ENCODE measurements at places on chromosomes 4 and X.

DNA sequence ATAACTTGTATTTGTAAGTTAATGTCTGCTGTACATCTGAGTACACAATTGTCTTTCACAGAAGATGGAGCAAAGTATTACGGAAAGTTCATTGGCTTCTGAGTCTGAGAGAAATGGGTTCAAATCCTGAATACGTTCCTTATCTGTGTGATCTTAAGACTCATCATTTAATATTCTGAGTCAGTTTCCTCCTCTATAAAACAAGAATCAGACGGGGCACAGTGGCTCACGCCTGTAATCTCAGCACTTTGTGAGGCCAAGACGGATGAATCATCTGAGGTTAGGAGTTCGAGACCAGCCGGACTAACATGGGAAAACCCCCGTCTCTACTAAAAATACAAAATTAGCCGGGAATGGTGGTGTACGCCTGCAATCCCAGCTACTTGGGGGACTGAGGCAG lies 57.8 kb downstream of the APBB2 start:
- no peak for DNase-seq

GRCh38 chr4:53706422-53707032 lies 115.2 kb upstream of the LNX1 start:
- DNase-seq = no peak

- no peak for DNase-seq
Observed at GRCh38 chr4:94690851-94691254, 66.9 kb upstream of the BMPR1B start.

DNA sequence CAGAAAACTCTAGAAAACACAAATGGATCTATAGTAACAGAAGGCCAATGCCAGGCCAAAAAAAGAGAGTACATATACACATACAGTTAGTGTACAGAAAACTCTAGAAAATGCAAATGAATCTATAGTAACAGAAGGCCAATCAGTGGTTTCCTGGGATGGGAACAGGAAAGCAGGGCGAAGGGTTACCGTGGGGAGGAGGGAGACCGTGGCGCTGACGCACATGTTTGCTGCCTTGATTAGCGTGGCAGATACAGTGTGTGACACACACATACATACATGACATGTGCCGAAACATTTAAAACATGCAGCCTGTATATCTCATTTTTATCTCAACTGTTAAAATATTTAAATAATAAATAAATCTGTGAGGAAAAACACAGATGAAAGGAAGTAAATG lies 14.7 kb downstream of the GAK start:
- no peak for DNase-seq

DNA sequence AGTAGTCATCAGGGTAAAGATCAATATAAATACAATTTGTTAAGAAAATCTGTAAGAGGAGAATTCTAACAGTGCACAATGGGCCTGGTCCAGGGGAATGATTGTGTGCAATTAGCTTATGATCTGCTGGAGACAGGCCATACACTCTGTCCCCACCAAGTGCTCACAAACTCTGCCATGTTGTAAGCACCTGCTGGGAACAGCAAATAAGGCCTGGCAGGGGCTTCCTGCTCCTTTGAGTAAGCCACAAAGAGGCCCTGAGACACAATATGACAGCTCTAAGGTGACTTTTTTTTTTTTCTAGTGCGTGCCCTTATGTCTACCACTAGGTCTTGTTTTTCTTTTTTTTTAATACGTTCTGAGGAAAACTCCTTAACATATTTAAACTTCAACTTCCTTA lies 866.3 kb upstream of the PCDH7 start:
- no peak for DNase-seq

DNA sequence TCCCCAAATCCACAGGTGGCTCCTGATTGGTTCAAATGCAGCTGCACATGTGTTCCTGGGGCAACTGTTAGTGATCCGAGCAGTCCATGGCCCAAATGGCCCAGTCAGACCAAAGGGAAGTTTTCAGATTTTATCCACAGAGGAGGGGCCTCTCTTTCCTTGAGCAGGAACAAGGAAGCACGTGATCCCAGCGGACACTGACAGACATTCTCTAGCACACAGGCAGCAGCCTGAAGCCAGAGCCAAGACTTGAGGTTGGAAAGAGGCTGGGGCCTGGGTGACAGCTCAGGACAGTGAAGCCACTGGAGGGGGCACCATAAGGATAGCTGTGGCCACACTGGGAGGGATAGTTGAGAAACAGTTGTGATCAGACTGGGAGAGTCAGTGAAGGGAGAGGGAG lies 3.5 kb upstream of the ZFP92 start:
- no peak for DNase-seq

- no peak for DNase-seq
Observed at GRCh38 chr4:25401066-25401465, 24.0 kb downstream of the ANAPC4 start.

- no peak for DNase-seq
Observed at GRCh38 chr4:110614173-110614963, 8.5 kb downstream of the PITX2 start.

DNA sequence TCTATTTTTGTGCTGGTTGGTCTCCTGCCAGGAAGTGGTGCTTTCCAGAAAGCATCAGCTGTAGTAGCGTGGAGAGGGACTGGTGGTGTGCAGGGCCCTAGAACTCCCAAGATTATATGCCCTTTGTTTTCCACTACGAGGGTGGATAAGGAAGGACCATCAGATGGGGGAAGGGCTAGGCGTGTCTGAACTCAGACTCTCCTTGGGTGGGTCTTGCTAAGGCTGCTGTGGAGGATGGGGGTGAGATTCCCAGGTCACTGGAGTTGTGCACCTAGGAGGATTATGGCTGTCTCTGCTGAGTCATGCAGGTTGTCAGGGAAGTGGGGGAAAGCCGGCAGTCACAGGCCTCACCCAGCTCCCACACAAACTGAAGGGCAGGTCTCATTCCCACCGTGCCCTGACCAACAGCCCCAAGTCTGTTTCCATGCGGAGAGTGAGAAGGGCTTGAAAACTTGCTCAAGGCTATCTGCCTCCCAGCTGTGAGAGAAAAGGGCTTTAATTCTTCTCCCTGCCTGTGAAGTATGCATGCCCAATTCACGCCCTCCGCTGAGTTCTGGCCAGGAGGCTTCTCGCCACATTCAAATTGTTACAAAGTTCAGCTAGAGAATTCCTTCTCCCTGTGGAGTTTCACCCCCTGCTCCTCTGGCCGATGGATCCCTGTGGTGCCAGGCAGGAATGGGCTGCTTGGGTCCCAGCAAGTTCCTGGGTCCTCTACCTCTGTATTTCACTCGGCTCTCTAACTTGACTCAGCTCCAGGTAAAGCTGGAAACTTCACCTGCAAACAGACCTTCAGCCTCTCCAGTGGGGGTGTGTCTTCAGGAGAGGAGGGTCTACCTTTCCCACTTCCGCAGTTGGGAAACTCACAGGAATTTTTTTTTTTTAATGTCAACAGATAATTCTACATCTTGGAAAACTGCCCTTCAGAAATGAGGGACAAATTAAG lies 7.7 kb upstream of the CSTF2 start:
- no peak for DNase-seq

GRCh38 chr4:154822775-154823174 lies 41.7 kb downstream of the RBM46 start:
- DNase-seq = no peak

DNA sequence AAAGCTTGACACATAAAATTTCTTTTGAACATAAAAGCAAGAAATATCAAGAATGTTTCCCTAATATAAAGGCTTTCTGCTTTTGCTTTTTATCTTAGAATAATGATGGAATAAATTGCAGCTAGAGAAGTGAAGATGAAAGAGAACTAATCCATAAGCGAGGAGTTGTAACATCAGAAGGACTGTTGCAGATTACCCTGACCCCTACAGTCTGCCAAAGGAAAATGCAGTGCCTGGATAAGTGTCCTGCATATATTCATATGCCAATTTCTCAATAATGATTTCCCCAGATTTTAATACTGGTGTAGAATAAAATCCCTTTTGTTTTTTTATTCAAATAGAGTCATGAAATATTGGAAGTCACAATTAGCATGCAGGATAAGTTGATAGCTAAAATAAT lies 115.9 kb downstream of the MAGEC2 start:
- DNase-seq = no peak

DNA sequence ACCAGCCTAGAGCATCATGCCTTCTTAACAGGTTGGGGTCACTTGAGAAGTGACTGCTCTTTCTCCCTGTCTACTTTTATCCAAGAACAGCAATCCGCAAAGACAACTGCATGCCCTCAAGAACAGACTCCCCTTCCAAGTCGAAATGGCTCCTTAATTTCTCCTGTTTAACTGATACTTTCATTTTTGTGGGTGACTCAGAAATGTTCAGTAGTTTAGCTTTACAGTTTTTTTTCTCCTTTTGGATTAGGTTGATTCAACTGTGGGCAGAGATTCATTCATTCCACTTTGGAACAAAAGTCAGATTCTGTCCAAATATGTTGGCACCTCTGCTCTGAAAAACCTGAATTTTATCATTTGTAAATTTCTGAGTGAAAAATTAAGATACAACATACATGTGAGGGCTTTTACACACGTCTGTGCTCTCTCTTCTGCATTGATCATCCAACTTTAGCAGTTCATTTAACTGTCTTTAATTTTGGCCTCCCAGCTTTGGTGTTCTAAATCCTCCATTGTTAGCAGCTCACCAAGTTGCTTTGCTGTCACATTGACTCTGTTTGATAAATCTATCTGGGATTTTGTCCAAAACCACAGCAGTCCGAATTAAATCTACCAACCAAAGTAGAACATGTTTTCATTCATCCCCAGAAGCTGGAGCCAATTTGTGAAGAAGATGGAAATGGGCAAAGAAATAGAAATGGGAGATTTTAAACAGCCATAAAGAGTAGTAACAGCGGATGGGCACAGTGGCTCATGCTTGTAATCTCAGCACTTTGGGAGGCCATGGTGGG lies 50.0 kb downstream of the HOPX start:
- DNase-seq = no peak

DNA sequence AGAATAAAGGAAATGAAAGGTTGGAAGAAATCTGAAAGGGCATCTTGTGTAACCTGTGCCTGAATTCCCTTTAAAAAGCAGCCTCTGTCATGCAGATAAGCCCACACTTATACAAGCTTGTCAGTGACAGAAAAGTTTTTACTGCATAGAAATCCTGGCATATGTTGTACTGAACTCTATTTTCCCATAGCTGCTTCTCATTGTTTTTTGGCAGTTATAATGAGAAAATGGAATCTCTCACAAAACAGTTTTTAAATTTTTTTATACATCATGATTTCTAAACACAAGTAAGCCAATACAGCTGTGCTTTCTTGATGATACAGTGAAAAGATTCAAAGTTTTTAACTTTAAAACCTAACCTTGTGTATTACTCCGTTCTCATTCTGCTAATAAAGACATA lies 511.4 kb upstream of the ARX start:
- no peak for DNase-seq

GRCh38 chr4:75686346-75686745 lies 13.1 kb upstream of the G3BP2 start:
- peak; percentile 33 for DNase-seq

GRCh38 chrX:111191598-111191997 lies 78.7 kb downstream of the CAPN6 start:
- DNase-seq = no peak

DNA sequence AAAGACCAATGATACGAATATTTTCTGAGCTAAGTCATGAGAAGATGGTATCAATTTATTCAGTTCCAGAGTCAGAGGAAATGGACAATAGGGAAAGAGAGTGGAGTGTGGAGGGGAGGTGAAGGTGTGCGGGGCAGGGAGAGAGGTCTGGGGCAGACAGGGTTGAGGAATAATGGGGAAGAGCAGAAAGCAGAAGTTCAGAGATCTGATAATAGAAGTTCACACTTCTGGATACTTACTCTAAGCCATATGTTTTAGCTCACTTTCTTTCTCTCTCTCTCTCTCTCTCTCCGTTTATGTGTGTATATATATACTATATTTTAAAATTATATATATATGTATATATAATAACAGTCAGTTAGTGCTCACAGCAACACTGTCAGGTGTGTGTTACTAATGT lies 40.4 kb downstream of the FOXR2 start:
- no peak for DNase-seq

GRCh38 chrX:20333672-20334071 lies 67.0 kb upstream of the RPS6KA3 start:
- DNase-seq = no peak

DNA sequence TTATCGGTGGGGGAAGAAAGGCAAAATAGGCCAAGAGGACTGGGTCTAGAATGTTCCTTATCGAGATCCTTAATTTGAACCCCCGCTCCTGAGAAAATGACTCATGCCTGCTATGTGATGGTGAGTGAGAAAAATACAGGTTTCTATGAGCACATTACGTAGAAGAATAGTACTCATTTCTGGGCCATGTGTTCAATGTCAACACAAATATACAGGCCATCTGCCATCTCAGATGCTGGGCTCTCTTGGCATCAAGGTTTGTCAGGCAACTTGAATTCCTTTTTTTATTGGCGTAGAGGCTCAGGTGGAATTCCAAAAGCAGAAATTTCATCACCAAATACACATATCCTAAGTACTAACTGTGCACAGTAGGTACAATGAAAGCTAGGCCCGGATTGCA lies 81.4 kb upstream of the TRIM2 start:
- no peak for DNase-seq

DNA sequence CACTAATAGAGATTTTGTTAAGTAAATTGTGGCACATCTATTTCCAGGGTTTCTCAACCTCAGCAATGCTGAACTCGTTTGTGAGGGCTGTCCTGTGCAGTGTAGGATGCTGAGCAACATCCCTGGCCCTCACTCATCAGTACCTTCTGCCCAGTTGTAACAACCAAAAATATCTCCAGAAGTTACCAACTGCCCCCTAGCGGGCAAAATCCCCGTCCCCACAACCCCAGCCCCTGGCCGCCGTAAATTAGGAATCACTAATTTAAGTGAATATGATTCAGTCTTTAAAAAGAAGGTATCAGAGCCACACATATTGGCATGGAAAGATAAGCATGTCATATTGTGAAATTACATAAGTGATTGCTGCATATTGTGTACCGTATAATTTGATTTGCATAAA lies 123.4 kb downstream of the ASB9 start:
- no peak for DNase-seq

- no peak for DNase-seq
Observed at GRCh38 chr4:37635155-37635554, 51.0 kb downstream of the RELL1 start.

DNA sequence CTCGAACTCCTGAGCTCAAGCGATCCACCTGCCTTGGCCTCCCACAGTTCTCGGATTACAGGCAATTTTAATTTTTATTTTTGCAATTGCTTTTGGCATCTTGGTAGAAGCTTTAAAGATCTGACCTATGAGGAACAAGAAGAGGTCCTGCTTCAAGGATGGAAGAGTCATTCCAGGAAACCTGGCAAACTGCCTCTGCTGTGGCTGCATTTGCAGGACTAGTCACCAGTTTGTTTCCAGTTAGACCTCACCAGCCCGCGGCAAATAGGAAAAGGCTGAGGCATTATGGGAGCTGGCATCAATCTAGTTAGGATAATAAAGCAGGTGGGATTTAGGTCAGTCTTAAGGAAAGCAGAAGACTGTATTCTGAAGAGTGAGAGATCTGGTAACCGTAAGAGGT lies 51.9 kb upstream of the LAS1L start:
- DNase-seq = no peak

DNA sequence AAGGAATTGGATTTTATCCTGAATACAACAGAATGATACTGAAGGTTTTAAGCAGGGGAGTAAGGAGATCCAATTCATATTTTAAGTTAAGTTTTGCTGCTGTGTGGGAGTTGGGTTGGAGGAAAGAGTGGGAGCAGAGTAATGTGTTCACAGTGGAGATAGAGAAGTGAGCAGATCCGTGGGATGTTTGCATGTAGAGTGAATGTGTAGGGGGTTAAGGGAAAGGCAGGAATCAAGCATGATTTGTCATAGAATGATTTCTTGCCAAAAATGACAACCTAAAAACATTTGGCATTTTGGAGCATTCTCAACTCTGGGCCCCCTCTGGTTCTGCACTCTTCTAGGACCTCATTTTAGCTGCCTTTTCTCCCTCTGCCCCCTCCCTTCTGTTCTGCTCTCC lies 76.6 kb downstream of the ARHGAP10 start:
- no peak for DNase-seq

GRCh38 chrX:49039598-49040375 lies 3.4 kb downstream of the TFE3 start:
- DNase-seq = peak; percentile 46
